ENCODE measurements at places on chromosomes 5 and 9.

DNA sequence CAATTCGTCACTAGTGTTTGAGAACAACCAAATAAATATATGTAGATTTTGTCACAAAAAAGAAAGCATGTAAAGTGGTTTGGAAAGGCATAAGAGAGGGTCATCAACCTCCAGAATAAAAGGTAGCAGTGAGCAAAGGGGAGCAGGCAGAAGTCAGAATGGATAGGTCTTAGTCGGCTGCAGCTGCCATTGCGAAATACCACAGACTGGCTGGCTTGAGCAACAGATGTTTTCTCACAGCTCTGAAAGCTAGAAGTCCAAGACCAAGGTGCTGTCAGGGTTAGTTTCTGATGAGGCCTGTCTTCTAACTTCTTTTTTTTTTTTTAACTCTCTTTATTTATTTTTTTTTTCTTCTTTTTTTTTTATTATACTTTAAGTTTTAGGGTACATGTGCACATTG, 208.1 kb upstream of the PIK3R1 start:
- DNase-seq: no peak

DNA sequence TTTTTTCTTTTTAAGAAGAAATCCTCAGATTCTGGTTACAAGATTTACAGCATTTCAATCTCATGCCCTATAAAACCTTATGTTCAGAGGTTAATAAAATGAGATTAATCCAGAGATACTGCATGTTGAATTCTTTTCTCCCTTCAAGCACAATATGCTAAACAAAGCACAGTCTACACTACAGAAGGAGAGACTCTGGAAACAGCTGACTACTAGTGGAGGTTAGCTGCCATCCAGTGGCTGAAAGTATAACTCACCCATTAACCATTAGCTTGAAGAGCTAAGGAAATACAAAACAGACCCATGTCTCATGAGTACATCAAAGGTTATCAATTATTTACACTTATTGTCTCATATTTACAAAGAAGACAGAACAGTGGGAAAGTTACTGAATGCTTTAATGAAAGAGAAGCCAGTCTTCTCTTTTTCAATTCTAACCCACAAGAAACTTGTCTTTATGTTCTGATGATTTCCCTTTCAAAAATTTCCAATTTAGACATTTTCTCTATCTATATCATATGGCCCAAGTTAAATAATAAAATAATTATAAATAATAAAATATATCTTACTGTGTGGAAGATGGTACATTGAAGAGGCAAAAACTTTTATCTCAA, 12.7 kb upstream of the DNAH5 start:
- DNase-seq: peak; percentile 17

DNA sequence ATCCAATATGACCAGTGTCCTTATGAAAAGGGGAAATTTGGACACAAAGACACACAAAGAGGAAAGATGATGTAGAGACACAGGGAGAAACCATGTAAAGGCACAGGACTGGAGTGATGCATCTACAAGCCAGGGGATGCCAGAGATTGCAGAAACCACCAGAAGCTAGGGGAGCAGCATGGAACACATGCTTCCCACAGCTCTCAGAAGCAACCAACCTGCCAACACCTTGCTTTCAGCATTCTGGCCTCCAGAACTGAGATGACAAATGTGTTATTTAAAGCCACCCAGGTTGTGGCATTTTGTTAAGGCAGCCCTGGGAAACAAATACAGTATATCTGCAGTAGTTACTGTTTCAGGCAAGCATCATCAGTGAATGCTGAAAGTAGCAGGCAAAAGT, 23.2 kb downstream of the DAP start:
- DNase-seq: no peak

- no peak for DNase-seq
These were observed 53.2 kb downstream of the ENC1 start for GRCh38 chr5:74587300-74587699.

DNA sequence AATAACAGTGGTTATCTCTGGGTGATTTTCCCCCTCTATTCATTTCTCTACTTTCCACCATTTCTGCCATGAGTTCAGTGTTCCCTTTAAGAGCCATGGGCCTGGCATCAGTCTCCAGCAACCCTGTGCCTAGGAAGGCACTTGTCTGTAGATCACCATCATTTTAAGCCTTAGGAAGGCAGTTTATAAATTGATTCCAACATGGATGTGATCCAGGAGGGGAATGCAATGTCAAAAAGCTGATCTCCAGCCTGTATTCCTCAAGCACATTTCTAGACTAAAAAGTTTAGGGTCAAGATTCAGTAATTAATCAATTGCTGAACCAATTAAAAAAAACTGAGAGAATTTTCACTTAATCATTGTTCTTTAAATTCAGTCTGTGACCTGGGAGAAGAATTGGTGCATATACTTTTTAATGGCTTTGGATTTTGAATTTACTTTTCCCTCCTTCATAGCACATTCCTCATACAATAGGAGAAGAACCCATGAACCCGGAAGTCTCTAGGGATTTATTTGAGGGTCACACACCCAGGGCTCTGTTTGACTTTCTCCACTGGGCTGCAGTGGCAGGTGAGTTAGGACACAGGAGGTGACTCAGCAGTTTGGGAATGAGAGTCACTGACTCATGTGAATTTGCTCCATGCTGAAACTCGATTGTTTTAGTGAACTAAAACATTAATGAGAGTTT, 6.1 kb upstream of the ERMP1 start:
- DNase-seq: peak; percentile 50

GRCh38 chr5:142514196-142514595, 171.7 kb downstream of the FGF1 start:
- DNase-seq: no peak

DNA sequence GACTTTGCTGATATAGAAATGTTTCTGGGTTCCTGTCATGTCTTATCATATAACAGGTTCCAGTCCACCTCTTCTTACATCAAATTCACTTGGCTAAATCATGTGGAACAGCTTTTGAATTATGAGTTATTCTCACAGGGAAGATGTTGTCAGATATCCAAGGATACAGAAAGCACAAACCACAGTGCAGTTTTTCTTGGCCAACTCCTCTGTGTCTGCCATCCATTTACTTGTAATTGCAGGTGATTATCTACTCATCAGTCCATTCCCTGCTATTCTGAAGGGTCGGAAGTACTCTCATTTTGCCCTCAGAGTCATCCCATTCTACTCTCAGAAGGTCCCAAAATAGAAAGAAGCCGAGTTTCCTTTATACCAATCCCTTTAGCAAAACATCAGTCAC, 10.0 kb downstream of the MARCHF11 start:
- DNase-seq: no peak

- DNase-seq: no peak
These were observed 50.1 kb upstream of the CD180 start for GRCh38 chr5:67246546-67247268.

DNA sequence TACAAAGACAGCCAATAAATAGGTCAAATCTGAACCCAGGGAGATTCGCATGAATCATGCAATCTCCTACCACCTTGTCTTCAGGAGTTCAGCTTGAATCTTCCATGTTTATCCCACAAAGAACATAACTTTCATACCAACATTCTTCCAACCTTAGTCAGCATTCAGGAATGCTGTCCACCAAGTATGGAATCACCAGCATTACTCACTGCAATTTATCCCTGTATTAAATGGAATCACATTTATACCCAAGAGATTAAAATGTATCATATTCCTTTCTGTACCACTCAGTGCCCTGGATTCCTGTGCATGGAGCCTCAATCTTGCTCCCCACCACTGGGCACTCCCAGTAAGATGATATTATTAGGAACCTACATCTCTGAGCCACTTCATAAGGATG, 162.6 kb downstream of the GLIS3 start:
- DNase-seq: no peak

DNA sequence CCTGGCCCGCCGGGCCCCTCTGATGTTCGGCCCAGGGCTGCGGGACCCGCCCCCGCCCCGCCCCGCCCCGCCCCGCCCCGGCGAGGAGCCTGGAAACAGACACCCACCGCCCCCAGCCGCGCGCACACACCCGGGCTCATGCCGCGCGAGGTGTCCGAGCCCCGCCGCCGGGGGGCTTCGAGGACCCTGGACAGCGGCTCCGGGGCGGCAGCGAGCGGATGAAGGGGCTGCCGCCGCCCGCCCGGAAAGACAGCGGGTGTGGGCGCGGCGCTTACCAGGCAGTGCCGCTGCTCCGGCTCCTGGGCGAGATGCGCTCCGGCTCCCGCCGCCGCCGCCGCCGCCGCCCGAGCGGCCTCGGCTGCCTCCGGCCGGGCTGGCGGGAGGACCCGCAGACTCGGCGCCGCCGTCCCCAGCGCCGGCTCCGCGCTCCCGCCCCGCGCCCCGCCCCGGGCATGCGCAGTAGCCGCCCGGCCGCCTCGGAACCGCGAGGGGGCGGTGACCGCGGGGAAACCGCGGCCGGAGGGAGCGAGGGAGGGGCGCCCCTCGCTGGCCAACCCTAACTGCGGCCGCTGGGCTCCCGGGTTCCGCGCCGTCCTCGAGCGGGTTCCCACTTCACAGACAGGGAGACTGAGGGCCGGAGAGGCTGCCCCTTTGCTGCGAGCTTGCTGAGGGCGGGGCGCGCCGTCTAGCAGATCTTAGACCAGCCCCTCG, at the start of gene GPRIN1:
TSS of gene GPRIN1 (minus strand) at position 433 of the 711 bp plus-strand sequence. CDS start 10,322 bp downstream, outside the sequence.
- peak; percentile 58 for DNase-seq

GRCh38 chr9:35341585-35341984, 148.3 kb upstream of the RUSC2 start:
- DNase-seq: no peak

GRCh38 chr5:405421-405820, 37.6 kb upstream of the EXOC3 start:
- DNase-seq: no peak

- no peak for DNase-seq
These were observed 60.0 kb upstream of the CARTPT start for GRCh38 chr5:71658916-71659662.

- no peak for DNase-seq
These were observed 58.2 kb downstream of the COL15A1 start for GRCh38 chr9:99001892-99002291.

GRCh38 chr5:343461-344401, 22.2 kb downstream of the AHRR start:
- peak; percentile 59 for DNase-seq

DNA sequence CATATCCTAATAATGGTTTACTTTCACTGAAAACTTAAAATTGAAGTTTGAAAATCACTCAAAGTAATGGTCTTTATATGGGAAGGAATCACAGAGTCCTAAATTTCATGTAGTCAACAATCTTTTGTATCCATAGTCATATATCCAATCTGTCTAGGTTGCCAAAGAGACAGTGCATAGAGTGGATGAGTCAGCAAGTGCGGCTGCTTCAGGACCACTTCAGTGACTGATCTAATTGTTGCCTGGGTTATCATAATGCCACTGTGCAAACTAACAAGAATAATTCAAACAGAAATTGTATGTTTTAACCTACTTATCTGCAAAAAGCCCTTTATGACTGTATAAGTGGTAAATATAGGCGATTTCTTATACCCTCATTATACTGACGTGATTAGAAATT, 211.3 kb upstream of the PRR16 start:
- no peak for DNase-seq

- DNase-seq: no peak
These were observed 60.2 kb downstream of the UHRF2 start for GRCh38 chr9:6473151-6473550.

GRCh38 chr9:135487281-135488012, 7.9 kb downstream of the PPP1R26 start:
- DNase-seq: no peak

- no peak for DNase-seq
These were observed 70.3 kb downstream of the CTSL start for GRCh38 chr9:87796196-87796595.

DNA sequence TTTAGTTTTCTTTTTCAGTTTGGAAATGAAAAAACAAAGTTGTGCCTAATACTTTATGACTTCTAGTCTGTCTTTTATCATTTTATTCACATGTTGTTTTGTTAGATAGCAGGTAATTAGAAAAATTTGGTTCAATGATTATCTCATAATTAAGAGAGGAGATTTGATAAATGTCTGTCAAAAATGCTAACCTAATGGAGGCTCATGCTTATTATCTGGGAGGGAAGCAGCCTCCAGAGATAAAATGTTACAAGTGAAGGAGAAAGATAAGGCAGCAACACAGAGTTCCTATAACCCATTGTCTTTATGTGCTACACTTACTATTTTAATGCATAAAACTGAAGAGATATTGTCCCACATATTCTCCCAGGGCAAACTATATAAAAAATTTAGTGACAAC, 53.5 kb downstream of the SLC27A6 start:
- no peak for DNase-seq

- no peak for DNase-seq
These were observed 17.1 kb upstream of the GOLM1 start for GRCh38 chr9:86116425-86116824.

DNA sequence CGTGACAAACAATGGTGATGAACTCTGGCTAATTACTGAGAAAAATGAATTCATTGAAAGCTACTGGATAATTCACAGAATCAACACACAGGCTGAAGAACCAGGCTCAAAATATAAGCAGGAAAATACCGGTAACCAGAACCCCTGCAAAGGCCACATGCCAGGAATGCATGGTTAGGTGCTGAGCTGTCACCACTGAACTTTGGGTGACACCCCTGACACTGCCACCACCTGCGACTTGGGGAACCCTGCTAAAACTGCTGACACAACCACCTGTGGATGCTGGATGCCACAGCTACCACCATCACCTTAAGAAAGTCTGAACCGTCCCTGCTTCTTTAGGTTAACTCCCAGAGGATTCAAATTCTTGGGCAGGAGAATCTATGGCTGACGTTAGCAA, 72.0 kb upstream of the NR4A3 start:
- no peak for DNase-seq

- no peak for DNase-seq
These were observed 13.6 kb downstream of the LHX3 start for GRCh38 chr9:136191099-136191959.

GRCh38 chr9:136621019-136621733, 41.5 kb upstream of the EGFL7 start:
- no peak for DNase-seq

DNA sequence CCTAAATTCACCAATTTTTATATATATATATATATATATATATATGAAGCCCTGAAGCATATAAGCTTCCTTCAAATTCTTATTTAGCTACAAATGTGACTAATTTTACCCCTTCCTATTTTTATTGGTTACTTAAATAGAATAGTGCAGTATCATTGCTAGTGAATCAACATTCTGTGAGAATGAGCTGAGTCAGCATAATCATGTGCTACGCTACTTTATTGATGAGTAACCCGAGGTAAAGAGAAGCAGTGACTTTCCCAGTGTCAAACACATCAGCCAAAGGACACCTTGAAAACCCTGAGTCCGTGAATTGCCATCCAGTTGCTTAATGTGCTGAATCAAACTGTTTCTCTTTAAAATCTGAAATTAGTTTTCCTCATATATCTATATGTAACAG, 546.2 kb downstream of the DMRTA1 start:
- no peak for DNase-seq

GRCh38 chr5:149636861-149637246, 55.6 kb downstream of the ARHGEF37 start:
- DNase-seq: peak; percentile 62

All from activated CD4-positive, alpha-beta T cell treated with anti-CD3 and anti-CD28 coated beads, Interleukin-2, amount 50 U/mL, for 16 hours (primary cell).